ENCODE measurements at places on chromosomes 4 and X.

DNA sequence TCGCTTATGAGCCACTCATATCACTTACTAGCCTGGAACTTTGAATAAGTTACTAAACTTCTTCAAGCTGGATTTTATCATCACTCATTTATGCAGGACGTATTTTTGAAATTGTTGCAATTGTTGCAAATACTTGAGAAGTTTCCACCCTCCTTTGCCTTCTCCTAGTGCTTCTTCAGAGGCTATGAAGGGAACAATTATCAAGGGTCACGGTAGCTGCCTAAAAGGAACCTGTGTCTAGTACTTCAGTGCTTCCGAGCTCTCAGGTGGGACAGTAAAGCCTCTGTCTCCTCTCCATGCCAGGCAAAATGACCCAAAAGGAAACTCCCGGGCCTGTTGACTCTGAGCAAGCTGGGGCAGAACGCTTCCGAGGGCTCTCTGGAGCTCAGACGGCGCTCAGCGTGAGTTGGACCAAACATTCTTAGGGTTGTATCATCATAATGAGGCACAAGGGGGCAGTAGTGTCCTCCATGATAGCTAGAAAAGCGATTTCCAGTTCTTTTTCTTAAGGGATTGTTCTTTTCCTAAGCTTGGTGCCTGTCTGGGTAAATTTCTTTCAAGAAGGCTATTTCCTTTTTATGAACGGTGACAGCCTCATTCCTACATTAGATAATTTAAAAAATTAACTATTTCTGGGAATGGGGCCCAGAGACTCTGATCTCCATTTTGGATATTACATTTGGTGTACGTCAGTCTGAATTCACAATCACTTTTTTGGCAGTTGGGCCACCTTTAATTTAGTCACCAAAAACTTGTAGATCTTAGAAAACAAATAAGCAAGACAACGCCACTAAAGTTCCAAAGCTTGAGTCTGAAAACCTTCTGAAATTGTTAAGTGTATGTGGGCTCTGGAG is 73.1 kb downstream of the PACRGL start:
- DNase-seq = peak; percentile 8

DNA sequence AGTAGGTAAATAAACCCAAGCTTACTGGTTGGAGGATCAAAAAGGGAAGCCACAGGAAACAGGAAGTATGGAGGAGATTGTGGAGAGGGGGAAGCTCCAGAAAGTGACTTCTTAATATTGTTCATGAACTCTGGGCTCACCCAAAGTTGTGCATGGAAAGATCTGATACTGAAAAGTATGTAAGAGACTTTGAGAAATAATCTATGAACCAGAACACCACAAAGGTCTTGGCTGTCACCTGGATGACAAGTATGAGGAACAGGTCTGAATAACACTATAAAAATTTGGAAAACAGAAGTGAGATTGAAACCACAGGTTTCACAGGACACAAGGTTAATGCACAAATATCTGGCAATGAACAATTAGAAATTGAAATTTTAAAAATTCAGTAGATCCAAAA is 567.4 kb downstream of the INPP4B start:
- no peak for DNase-seq

GRCh38 chrX:21581479-21581878 is 76.7 kb downstream of the KLHL34 start:
- no peak for DNase-seq

DNA sequence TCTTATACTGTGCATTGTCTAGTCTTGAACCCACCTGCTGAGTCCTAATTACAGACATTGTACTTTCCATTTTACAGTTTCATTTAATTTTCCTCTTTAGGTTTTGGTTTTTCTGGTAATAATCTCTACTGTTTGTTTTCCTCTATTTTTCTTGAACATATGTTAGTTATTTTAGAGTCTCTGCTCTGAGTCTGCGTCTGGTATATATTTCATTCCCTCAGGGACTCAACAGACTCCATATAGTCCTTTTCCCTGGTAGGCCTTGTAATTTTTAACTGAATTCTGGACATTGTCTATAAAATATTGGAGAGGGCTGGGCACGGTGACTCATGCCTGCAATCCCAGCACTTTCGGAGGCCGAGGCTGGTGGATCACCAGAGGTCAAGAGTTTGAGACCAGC is 121.8 kb upstream of the STOX2 start:
- no peak for DNase-seq

DNA sequence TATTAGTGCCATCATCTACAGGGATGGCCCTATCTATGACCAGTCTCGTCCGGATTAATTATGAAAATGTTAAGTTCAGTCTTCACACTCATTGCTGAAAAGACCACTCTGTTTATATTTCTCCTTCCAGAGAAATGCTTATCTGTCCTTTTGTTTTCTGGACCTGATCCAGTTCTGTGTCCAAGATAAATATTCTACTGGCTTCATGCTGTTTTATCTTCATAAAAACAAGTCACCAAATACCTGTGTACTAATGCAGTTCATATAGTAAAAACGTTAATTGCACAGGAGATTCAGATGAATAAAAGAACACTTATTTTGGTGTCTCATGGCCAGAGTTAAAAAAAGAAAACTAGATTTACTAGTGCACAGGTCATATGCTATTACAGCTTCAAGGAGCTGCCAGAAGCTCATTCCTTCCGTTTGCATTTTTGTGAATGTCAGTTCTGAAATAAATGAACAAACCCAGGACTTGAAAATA is 17.3 kb downstream of the FNIP2 start:
- no peak for DNase-seq

- no peak for DNase-seq
These were observed 40.4 kb upstream of the PROM1 start for GRCh38 chr4:16124232-16124631.

GRCh38 chrX:22760513-22761057 is 239.2 kb upstream of the DDX53 start:
- no peak for DNase-seq

DNA sequence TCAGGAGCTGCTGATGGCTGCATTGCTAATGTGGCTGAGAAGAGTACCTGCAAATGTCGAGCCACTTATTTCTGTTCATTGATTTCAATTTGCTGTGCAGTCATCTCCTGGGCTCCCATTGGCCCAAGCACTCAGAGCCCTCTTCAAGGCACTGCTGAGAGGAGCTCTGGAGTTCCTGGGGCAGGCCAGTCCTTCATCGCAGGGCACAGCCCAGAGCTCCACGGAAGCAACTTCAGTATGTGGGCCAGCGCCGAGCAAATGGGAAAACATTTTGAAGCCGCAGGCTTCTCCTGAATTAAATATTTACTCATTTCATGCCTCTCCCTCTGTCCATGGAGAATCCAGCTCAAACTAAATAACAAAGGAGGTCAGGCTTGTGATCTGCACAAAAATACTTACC is 383.3 kb downstream of the BCOR start:
- no peak for DNase-seq

DNA sequence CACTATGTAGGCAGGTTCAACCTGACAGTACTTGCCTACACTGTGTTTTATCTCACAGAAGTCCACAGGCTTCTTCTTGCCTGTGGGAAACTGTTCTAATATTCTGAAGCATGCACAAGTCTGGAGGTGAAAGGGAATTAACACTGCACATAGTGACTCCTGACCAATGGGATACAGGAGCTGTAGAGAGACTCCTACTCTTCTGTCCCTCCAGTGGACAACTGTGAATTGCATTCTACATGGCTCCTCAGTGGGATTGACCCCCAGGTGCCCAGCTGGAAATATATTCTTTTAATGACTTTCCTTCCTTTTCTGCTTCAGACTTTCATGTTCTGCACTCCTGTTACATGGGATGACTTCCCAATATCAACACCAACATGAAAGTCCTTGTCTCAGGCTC is 8.2 kb upstream of the YIPF6 start:
- DNase-seq = no peak

GRCh38 chr4:143337600-143338287 is 1.1 kb downstream of the GAB1 start:
- no peak for DNase-seq

DNA sequence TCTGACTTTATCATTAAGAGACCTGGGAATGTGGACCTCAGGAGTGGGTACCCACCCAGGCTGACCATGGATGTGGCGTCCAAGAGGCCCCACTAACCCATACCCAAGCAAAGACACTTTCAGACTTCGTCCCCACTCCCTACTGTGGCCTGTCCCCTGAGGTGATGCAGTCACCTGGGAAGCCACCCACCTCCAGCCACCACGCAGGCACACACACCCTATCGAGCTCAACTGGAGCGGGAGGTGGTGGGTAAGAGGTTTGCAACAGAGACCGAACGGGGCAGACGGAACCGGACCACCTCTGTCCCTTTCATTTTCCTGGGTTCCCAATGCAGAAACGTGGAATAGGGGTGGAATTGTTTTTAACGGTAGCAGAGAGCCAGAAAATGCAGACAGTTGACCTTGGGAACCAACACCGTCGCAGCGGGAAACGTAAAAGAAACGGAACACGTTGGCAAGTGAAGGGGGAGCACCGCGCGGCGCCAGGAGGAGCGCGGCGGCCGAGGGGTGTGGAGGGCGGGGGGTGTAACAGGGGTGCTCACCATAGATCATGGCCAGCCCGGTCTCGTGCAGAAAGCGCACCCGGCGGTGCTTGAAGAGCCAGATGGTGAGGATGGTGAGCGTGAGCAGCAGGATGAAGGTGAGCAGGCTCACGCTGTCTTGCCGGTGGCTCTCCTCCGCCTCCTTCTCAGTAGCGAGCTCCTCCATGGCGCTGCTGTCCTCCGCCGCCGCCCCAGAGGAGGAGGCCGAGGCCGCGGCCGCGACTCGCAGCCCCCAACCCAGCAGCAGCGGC is 559 bp downstream of the SLC9A7 start:
- DNase-seq = peak; percentile 3

DNA sequence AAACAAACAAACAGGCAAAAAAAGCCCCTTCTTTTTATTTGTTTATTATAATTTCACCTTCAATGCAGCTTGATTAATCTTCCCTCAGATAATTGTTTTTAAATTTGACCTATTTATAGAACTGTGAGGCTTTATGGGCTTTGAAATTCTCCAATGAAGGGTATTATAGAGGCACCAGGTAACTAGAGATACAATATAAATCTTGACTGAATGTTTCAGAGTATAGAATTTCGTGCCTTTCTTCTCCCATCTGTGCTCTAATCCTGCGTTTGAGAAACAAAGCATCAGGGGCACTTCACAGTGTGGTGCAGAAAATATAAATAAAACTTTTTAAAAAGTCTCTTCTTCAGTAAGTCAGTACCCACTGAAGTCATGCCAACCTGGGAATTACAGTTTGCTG is 120.9 kb downstream of the ANKRD50 start:
- no peak for DNase-seq

GRCh38 chrX:135050603-135051002 is 1.3 kb downstream of the RTL8A start:
- no peak for DNase-seq

DNA sequence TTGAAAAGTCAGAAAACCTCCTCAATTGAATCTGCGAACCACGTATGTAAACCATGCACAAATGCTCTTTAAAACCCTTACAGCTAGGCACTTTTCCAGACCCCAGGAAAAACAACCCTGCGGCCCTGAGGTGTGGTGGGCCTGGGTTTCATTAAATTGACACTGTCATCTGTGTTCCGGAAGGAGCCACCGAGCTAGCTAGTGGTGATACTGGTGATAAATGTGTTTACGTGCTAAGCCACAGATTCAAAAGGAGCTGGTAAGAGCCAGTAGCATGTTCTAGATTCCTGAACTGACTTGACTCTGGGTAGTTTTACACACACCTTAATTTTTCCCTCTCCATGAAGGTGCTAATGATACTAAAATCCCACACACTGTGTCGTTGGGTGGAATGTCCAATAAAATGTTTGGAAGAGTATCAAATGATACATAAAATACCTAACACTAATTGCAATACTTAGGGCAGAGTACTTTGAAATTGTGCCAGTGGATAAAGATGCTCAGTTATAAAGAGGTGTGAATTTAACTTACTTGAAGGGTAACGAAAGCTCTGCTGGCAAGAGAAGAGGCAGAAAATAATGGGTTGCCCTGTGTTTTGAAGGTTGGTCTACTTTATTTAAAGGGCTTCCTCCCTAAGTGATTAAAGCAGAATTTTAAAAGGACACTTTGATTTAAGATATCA is 8.5 kb downstream of the SMS start:
- DNase-seq = no peak

- DNase-seq = no peak
These were observed 187.0 kb downstream of the MID1IP1 start for GRCh38 chrX:38988301-38988700.

- DNase-seq = no peak
These were observed 16.5 kb upstream of the VAMP7 start for GRCh38 chrX:155864655-155865054.
